HS-5 (cell line): ENCODE measurements at places on chromosomes 5 and 9.

- DNase-seq = no peak
Observed at GRCh38 chr5:52786949-52787599, 642 bp upstream of the ITGA1 start.

GRCh38 chr5:57179262-57180200, 5.7 kb downstream of the GPBP1 start:
- no peak for DNase-seq

DNA sequence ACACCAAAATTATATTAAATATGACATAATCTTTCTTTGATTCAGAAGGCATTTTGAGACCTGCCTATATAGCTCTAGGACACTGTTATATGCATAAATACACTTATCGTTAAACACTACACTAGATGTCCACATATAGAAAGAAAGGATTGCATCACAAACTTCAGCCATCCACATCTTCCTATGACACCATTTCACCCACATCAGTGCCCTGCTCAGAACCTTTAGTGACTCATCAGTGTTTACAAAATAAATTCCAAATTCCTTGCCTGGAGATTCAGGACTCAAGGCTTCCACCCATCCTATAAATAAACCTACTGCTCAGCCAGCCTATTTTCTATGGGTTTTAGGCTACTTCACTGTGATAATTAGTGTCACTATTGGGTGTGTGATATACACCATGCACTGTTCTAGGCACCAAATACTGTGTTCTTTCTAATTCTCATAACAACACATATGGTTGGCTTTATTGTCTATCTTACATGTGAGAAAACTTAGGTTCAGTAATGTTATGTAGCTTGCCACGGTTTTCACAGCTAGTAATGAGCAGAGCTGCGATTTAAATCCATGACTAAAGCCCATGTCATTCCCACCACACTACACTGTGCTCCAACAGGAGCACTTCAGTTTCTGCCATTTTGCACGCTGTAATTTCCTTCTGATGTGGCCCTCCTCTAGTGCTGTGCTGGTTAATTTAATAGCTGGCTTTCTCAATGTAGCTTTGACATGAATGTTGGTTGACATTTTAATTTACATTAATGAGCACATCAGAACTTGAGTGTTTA, 103.3 kb downstream of the SREK1 start:
- peak; percentile 74 for DNase-seq

GRCh38 chr9:94699715-94700373, 26.7 kb upstream of the AOPEP start:
- no peak for DNase-seq

GRCh38 chr9:96219026-96219899, 82.7 kb downstream of the HSD17B3 start:
- no peak for DNase-seq

- DNase-seq = no peak
Observed at GRCh38 chr5:36389245-36389644, 87.5 kb upstream of the RANBP3L start.

GRCh38 chr9:13960011-13960765, 353.8 kb downstream of the NFIB start:
- no peak for DNase-seq

- DNase-seq = no peak
Observed at GRCh38 chr9:93678199-93679019, 102.0 kb downstream of the PHF2 start.
